ENCODE measurements at places on chromosomes 7 and 10. TPM values are rescaled to one million over a fixed set of nuclear protein-coding genes. Genes with fewer than 3 reads are reported as not detected.

Gene NUTM2A
- 0.13 TPM for polyA plus RNA-seq

Gene P4HA1
- 13.4 TPM for polyA plus RNA-seq

Gene SUN3
- 2.7 TPM for polyA plus RNA-seq

Gene PLEKHS1
- polyA plus RNA-seq: not detected

Gene TAS2R4
- not detected for polyA plus RNA-seq

Gene CPA4
- not detected for polyA plus RNA-seq

Gene IKZF1
- polyA plus RNA-seq: 318 TPM

Measured in naive thymus-derived CD4-positive, alpha-beta T cell (primary cell).